AG09319 (cell line): ENCODE measurements at places on chromosomes 1 and 21.

DNA sequence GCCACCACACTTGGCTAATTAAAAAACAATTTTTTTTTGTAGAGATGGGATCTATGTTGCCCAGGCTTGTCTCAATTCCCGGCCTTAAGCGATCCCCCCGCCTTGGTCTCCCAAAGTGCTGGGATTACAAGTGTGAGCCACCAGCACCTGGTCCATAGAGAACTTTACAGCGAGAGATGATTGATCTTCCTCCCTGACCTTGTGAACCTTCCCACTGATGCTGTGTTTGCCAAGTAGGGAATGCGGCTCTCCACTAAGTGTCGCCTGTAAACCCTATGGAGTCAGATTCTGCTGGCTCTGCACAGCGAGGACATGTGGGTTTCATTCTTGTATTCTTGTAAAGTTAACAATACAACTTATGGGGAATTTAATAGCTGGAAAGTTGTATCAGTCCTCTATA lies 81.3 kb upstream of the LYST start:
- DNase-seq = no peak

- no peak for DNase-seq
These were observed 8.6 kb downstream of the PKP1 start for GRCh38 chr1:201291916-201292315.

DNA sequence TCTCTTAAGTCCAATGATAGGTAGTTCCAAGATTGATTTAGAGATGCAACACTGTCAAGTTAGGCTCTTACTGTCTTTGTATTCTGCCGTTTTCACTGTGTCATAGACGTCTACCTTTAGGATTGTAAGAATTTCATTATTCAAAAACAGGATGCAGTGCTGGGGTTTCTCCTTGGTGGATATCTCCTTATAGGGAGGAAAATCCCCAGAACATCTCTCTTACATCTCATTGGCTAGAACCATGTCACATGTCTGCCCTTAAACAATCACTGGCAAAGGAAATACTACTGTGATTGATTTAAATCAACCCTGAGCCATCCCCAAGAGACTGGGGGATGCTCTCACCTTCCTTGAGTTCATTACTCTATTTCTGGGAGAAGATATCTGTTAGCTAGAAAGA lies 10.9 kb upstream of the FUBP1 start:
- DNase-seq = no peak

- peak; percentile 4 for DNase-seq
These were observed 144.4 kb upstream of the ZNF644 start for GRCh38 chr1:91166106-91166712.

DNA sequence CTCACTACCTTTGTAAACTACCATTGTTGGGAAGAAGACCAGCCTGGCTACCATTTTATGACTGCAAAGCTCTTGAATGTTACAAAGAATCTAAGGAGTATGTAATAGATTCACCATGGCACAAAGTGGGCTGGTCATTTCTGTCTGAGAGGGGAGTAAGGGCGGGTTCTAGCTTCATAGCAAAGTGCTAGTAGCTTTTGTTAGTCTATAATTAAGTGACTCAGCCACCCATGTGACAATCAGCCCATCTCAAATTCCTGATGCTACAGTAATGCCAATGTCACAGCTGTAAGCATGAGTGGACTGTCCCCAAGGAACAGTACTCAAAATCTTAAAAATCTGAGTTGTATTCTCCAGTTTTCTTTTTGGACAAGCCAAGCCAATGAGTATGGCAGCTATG lies 15.4 kb upstream of the OTUD3 start:
- DNase-seq = no peak

DNA sequence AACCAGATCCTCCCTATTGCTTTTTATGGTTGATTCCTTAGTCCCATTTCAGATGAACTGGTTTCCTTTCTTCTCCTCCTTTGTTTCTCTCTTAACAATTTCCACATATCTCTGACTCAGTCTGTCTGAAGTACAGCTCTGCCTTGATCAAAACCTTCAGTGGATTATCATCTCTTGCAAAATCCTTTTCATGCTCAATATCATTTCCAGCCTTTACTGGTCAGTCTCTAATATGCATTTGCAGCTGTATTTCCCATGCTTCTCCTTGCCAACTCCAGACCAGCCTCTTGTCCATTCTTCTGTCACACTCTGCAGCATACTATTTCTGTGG lies 72.2 kb downstream of the SNX7 start:
- peak; percentile 10 for DNase-seq

- DNase-seq = no peak
These were observed 144.0 kb upstream of the PALMD start for GRCh38 chr1:99501871-99502270.

- no peak for DNase-seq
These were observed 32.6 kb downstream of the COLGALT2 start for GRCh38 chr1:184004935-184005334.

DNA sequence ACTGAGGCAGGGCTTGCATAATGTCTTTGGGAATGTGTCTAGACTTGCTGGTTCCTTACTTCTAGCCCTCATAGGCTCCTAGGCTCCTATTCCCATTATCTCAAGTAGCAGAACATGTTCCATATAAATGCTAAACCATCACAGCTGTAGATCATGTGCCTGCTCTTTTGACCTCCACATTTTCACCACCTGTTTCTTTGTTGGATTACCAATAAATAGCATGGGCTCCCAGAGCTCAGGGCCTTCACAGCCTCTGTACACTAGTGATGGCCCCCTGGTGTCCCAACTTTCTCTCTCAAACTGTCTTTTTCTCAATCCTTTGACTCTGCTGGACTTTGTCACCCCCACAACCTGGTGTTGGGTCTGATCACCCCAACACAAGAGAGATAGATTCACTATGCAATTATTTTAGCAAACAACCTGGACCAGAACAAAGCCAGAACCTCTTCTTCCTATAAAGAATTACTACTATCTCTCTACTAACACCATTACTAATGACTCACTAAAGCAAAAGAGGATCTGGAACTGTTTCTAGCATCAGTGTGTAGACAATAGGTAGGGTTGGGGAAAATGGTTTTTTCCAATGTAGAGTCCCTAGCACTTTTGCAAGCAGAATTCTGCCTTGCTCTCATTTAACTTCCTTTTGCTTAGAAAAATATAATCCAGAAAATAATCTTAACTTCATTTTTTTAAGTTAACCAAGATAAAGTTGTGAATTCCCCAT lies 51.7 kb downstream of the WLS start:
- no peak for DNase-seq

DNA sequence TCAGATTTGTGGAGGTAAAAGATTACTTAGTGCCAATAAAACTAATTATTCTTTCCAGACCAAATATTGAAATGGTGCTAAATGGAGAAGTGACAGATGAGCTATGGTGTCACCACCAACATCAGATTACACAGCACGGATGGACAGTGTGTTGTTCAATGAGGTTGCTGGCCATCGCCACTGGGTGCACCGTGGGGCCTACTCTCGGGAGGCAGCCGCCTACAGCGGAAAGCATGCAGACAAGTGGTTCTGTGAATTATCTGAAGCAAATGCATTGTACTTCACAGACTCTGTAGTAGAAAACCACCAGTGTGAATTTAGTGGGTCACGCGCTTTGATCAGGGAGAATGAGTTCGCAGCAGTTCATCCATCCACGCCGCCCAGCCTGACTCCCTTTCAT lies 42.3 kb downstream of the GNG4 start:
- no peak for DNase-seq

- no peak for DNase-seq
These were observed 220.5 kb upstream of the B3GALT2 start for GRCh38 chr1:193406901-193407300.

- peak; percentile 79 for DNase-seq
These were observed 55.1 kb downstream of the PCBP3 start for GRCh38 chr21:45698493-45699184.

GRCh38 chr1:51520700-51521248 lies 1.7 kb upstream of the EPS15 start:
- DNase-seq = no peak

- no peak for DNase-seq
These were observed 511 bp upstream of the RABGAP1L start for GRCh38 chr1:174158767-174159251.

DNA sequence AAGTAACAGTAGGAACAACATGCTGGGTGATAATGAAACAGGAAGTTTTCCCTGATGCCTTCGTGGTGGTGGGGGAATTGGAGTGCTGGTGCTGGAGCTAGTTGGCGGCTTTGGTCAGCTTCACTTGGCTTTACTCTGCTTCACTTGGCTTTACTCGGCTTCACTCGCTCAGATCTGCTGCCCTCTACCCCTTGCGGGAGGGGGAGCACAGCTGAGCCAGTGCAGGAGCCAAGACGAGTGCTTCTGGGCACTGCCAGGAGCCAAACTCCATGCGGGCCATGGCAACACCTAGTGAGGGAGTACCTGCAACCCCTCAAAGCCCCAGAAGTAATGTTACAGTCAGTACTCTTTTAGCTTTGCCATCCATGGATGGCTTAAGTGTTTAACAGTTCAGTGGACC lies 10.6 kb upstream of the PRKACB start:
- no peak for DNase-seq

DNA sequence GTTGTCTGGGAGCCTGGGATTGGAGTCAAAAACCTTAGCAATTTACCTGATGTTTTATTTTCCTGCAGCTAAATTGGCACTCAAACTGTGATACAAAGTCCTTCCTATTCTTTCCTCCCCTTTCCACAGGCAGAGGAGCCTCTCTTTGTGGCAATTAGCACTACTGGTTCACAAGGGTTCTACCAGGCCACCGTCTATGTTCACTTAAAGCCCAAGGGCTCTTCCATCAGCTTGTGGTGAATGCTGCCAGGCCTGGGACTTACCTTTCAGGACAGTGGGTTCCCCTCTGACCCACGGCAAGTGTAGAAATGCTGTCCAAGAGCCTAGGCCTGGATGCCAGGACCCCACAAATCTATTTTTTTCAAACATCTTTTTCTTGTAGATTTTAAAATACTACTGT lies 251.9 kb upstream of the B3GALT2 start:
- DNase-seq = no peak

DNA sequence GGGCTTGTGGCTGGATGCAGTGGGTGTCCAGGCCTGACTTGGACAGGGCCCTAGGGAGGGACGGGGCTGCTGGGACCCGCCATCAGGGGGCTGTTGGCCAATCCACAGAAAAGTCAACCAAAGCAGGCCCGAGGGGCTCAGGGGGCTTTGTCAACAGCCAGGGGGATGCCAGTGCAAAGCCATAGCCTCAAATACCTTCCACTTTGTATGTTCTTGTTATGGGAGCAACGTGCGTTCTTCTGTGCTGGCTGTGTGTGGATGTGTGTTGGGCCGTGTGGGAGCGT lies 35.4 kb upstream of the ARF1 start:
- no peak for DNase-seq

DNA sequence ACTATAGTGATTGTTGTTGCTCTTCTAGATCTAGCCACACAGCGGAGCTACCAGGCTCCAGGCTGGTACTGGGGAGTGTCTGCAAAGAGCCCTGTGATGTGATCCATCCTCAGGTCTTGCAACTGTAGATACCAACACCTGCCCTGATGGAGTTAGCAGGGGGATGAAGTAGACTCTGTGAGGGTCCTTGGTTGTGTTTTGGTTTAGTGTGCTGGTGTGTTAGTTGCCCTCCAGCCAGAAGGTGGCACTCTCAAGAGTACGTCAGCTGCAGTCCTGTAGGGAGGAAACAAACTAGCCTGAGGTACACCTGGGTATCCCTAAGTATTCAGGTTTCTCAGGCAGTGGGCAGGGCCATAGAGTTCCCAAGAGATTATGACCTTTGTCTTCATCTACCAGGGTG lies 81.2 kb upstream of the TMPRSS2 start:
- DNase-seq = no peak

DNA sequence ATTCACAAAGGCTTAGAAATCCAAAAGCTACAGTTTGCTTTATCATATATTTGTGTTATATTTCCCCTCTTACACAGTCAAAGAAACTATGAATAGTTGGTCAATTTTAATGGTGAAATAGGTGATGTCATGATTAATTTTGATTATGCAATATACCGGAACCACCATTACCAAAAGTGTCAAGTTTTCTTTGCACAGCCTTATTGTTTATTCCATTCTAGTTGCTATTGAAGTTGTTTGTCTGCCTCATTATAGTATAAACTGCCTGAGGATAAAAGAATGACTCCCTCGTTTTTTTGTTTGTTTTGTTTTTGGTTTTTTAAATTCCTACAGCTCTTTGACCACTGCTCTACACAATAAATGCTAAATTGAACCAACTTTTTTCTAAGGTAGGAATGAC lies 690.6 kb upstream of the ZP4 start:
- DNase-seq = no peak

- no peak for DNase-seq
These were observed 5.6 kb upstream of the S100A7 start for GRCh38 chr1:153465811-153466636.

- DNase-seq = no peak
These were observed 59.7 kb downstream of the RABGAP1L start for GRCh38 chr1:174218983-174219382.

DNA sequence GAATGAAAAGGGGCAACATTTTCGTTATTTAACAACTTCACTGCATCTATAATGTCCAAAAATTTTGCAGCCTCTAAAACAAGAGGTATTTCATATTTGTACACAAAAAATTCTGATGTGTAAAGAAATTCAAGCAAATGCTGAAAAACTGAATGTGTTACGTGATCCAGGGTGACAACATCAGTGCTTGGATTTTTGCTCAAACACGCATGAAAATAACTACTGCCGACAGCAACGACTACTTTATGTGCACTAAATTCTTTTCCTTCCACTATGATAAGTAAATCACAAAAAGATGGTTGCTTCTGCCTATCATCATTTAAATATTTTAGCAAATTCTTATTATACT lies 53.4 kb upstream of the ASPM start:
- DNase-seq = no peak

DNA sequence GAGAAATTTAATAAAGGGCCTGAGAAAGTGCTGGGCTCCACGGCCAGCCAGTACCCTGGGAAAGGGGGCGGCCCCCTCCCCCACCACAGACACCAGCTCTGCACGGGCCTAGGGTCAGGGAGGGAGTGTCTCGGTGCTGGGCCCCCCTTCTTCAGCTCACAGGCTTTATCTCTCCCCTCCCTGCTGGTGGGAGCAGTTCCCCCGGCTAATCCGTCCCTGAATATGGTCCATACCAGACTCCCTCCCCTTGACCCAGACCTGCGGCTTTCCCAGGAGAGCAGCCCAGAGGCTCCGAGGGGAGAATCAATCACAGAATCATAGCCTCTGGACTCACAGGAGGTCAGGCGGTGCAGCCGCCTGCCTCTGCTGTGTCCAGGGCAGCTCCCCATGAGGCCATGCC lies 26.0 kb upstream of the RSPO1 start:
- no peak for DNase-seq

DNA sequence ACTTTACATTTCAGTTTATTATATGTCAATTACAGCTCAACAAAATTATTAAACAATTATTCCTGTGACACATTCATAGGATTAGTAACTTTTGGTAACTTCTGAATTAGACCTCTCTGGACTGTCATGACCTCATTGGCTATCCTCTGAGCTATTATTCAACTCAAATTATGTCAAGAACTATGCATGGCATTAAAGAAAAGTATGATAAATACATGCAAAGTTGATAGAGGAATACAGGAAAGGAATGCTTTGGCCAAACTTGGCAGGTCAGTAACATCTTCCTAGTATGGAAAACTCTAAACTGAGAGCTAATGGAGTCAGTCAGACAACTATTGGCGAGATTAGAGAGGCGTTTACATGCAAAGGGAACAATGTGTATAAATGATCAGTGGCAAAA lies 158.4 kb downstream of the DUSP10 start:
- DNase-seq = no peak

GRCh38 chr1:29238620-29239002 lies 2.3 kb downstream of the PTPRU start:
- no peak for DNase-seq
